CD4-positive, alpha-beta T cell treated with Interleukin-6 at 100 ng/mL for 8 hours (primary cell): ENCODE measurements at places on chromosomes 6 and 20.

GRCh38 chr20:2276015-2276414, 19.8 kb upstream of the TGM3 start:
- no peak for DNase-seq

GRCh38 chr20:25668446-25668845, 28.2 kb downstream of the ZNF337 start:
- DNase-seq, result no peak

DNA sequence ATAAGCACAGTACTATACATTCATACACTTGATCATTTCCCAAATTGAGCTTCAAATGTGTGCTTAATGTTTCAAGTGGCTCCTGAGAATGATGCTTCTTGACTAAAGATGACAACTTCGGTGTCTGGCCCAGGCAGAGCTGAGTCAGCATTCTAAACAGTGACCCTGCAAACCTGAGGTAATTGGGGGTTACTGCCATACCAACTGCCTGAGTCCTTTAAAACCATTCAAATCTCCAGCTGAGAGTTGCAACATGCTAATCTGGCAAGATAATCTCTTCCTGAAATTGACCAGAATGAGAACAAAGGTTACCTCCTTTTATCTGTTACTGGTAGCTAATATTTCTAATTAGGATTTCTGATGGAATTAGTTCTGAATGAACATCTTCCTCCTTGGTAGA, 8.2 kb downstream of the BACH2 start:
- DNase-seq, result no peak

DNA sequence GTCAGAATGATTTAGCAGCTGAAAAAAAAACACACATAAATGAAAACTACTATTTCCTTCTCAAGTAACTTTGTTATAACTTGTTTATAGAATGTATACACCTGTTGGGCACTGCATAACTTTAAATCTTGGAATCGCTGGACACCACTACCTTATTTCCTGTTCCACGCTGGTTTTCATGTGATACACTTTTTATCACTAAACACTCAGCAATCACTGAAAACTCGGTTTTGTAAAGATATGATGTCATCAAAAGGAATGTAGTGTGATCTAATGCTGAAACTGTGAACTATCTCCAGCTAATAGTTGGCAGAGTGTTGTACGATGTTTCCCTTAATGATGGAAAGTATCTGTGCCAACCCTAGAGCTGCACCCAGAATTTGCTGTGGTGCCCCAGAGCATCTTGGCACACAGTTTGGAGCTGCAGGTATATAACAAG, 127.9 kb downstream of the BACH2 start:
- no peak for DNase-seq

DNA sequence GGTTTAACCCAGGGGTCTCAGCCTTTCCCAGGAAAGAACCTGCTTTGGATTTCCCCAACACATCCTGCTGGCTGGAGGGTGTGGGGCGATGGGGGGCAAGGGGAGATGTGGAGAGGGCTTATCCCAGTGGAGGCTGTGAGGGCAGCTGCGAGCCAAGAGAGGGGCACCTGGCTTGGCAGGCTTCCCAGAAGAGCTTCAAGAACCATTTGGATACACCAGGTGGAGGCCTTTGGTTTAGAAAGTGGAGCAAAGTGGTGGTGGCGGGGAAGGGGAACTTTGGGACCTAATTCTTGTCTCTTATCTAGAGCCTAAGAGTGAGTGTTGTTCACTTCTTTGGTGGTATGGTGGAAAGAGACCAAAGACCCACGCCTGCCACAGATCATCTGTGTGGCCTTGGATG, 12.4 kb downstream of the CD40 start:
- no peak for DNase-seq

DNA sequence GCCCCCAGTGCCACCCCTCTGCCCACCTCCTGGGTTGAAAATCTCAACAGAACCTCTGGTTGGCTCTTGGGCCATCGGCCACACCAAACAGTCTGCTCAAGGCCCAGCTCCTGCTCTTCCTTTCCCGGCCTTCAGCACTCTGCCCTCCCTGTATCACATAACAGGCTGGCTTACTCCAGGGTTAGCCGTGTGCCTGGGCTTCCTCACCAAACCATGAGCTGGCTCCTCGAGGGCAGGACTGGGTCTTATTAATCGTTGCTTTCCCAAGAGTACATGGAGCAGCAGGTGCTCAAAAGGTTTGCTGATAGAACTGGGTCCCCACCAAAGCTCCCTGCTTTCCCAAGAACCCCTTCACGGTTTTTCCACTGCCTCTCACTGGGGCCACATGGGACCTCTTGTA, 12.7 kb upstream of the FAM83C start:
- DNase-seq, result no peak

DNA sequence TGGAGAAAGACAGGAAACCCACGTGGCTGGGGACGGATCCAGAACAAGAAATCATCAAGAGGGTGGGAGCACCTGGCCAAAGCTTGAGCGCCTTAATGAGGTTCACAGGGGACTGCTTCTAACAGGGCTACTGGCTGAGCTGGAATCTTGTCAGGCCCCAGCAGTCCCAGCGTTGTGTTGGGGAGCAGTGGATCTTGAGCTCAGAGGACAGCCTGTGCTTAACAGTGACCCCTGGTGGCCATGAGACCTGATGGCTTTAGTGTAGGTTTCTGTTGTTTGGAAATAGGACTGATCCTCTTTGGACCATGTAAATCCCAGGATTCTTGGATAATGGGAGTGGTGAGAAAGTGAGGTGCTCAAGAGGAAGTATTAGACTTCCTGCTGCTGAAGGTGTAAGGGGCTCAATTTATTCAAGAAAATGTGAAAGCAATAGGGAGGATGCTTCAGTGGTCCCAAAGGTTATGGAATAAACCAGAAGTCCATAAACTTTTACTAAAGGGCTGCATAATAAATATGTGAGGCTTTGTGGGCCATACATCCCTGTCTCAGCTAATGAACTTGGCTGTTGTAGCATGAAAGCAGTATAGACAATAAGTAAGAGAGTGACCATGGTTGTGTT, 216.2 kb downstream of the NFATC2 start:
- DNase-seq, result peak; percentile 25

DNA sequence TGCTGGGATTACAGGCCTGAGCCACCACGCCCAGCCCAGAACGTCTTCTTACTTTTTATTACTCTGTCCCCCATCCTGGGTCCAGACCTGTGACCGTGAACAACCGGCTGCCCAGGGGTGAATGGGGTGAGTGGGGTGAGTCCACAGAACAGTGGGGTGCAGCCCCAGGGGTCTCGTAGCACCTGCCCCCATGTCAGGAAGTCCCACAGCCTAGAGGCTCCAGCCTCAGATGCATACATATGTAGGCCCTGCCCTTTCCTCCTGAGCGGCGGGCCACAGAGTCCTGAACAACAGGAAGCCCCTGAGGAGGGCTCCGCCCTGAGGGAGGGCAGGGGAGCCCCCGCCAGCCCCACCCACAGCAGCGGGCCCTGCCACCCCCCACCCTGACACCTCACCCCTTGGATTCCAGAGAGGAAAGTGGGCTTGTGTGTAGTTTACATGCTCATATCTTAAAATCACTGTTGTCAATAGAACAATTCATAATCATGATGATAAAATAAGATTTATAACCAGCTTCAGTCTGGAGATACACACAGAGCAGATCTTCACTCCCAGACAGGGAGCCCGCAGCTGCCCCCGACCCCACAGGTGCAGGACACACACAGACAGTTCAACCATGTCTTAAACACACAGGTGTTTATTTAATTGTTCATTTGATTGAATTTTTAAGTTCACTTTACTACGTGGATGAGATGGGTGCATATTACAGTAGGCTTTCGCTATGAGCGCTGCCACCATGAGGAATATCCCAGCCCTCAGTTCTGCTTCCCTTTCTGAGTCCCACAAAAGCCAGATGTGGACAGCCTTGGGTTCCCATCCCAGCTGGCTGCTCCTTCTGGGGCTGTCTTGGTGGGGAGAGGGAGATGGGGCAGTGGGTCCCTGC, 12.4 kb upstream of the GMEB2 start:
- peak; percentile 89 for DNase-seq

- DNase-seq, result no peak
Observed at GRCh38 chr6:6577735-6578134, 10.8 kb upstream of the LY86 start.

DNA sequence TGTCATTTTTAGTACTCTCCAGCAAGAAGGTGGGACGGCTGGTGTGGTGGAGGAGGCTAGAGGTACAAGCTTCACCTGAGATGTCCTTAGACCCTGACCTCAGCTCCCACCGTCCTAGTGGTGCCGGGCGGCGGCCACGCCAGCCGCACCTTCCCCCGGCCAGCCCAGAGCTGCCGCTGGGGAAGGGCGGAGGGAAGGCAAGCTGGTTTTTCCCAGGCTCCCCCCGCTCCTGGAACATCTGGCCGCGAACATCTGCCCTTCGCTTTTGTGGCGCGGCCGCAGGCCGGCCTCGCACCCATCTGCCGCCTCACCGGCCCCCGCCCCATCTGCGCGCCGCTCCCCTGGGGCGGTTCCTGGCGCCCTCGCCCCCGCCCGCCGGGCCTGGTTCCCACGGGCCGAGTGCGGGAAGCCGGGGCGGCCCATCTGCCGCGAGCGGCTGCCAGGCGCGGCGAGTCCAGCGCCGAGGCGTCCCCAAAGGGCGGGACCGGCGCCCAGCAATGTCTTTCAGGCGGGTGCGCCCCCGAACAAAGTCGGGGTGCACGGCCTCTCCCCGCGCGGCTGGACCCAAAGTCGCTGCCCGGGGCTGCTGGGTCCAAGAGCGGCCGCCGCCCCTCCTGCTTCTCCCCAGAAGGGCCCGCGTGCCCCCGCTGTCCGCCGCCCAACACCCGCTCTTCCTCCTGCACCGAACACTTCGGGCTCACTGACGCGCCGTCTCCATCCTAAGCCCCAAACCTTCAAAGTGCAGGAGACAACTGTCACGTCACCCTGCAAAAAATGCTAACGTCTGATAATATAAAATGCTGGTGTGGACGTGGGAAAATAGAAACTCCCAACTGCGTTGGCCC, 17.3 kb upstream of the ID1 start:
- DNase-seq, result no peak

DNA sequence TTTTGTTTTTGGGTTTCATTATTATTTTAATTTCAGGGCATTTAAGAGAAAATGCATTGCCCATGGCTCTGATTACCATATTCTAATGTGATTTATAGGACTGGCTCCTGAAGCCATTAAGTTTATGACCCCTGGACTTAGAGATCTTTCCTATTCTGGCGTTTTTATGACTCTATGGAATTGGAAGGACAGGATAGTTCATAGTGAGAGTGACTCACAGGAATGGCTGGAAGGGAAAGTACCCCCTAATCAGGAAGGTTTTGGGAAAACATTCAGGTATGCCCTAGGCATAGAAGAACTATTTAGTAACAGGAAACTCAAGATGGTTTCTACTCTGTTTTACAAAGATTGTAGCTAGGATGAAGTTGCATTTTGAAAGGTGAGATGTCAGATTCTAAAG, 108.6 kb upstream of the SLC2A12 start:
- DNase-seq, result no peak

DNA sequence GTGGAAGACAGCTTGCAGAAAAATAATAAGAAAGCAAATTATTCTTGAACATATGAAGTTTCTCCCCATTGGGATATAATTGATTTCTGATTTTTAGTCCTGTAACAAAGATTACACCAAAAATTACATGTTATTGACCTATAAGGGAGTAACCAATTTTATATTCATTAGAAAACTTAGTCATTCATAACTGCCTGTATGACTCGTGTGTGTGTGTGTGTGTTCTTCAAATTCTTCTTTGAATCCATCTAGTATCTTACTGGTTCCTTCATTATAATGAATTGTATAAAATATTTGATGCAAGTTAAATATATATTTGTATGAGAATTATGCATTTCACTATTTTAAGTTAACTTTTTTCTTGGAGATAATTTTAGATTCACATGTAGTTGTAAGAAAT, 310.4 kb downstream of the HAO1 start:
- no peak for DNase-seq

GRCh38 chr6:31666337-31666965, 571 bp downstream of the CSNK2B start:
- no peak for DNase-seq

DNA sequence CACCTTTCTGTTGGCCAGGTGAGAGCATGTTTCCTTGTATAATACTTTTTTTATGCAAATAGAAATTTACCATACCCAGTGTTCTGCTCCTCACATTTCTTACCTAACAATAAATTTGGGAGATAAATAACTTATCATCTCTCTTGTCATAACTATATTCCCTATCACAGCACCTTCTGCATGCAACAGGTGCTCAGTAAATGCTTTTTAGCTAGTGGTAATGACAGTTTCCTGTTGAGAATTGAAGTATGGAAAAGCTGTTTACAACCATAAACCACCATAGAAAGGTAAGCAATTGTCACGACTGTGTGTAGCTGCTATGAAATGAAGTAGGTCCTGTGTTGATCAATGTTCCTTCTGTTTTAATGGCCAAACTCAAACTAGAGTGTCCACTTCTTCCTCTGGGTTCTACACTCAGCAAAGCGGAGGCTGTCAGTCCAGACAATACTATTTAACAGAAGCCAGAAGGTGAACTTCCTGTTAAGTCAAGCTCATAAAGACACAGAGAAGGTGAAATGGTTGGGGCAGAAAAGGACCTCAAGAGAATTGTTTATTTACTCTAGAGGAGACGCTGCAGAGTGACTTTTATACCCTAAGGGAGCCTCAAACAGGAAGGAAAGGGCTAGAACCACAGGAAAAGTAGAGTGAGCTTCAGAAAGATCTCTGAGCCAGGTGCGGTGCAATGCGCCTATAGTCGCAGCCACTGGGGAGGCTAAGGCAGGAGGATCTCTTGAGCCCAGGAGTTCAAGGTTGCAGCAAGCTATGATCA, 84.0 kb upstream of the SLC22A16 start:
- DNase-seq, result peak; percentile 30

GRCh38 chr6:938916-939315, 246.0 kb upstream of the EXOC2 start:
- no peak for DNase-seq

- DNase-seq, result no peak
Observed at GRCh38 chr6:130937942-130938604, 110.9 kb downstream of the SMLR1 start.

DNA sequence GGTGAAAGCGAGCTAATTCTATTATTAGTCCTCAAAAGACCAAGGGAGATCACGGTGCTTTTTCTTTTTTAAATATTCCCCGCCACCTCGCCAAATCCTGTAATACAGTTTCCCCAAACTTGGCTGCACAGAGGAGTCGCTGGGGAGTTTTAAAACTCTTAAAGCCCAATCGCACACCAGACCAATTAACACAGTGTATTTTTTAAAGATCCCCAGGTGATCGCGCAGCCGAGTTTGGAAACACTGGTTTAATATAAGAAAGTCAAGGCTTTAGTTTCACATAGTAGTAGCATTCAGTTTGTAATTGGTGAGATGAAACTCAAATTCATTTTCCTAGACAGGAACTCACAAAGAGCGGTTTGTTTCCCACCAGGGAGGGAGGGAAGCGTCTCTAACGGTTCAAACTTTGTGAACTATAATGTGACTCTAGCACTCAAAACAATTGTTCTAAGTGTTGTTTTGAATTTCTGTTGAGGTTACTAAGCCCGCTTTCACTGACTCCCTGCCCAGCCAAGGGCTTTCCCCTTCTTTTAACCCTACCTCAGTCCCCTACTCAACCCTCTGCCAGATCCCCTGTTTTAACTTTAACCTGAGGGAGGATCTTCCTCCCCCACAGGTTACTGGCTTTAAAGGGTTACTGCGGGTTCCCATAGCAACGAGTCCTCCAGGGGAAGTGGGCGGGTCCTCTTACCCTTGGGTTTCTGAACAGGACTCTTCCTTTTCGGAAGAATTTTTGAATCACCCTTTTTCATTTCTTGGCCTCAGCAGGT, 25.7 kb upstream of the BTBD3 start:
- peak; percentile 48 for DNase-seq
